ENCODE measurements at places on chromosomes 13 and 19.
A peak's percentile ranks its signal among the peaks of the same experiment; 100 is the strongest.

DNA sequence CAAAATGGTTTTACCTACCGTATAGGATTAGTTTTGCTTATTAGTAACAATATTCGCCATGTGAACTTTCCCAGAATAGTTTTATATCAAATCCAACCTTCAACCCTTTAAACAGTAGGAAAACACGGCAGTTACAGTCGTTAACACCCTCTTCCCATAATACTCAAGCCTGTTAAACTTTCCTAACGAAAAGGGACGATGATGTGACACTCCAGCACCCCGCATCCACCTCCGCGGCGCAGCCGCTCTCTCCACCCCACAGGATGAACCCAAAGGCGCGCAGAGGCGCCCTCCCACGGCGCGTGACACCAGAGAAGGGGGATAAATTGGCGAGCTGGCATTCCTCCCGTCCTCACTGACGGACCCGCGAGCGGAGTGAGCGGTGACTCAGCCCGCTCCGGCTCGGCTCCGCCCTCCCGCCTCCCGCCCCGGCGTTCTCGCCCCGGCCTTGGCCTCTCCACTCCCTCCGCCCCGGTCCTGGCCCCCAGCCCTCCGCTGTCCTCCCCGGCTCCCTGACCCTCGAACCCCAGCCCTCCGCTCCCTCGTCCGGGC is 665 bp downstream of the TUBGCP3 start:
- peak; percentile 48 for DNase-seq

GRCh38 chr19:7962644-7963268 is 19.3 kb upstream of the TIMM44 start:
- DNase-seq, result no peak

DNA sequence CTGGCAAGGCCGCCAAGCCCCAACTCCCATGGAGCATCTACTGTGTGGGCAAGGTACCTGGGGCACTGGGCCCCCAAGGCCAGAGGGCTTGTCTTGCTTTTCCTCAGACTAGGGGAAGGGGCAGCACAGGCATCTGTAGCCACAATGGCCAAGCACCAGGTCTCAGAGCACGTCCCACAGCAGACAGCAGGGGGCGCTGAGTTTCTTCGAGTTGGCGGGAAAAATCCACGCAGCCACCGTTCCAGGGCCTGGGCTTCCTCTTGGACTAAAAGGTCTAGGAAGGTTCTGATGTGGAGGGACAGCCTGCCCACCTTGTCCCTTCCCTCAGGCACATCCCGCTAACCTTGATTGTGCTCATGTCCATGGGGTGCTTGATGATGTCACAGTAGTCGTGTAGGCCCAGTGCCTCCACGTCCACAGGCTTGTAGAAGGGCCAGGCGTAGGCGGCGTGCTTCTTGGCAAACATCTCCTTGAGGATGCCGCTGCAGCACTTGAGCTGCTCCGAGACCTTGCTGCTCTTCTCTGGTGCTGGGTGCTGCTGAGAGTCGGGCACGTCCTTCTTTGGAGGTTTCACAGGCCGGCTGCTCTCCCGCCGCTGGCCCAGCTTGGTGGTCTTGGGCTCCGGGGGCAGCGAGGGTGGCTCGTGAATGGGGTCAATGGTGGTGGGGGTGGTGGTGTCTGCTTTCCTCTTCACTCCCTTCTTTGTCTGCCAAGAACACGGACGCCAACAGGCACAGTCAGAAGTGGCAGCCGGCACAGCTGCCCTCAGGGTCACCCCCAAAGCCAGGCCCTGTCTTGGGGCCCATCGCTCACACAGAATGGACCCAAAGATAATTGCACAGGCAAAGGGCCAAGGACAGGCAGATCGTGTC is 32.0 kb upstream of the EPHX3 start:
- peak; percentile 40 for DNase-seq

DNA sequence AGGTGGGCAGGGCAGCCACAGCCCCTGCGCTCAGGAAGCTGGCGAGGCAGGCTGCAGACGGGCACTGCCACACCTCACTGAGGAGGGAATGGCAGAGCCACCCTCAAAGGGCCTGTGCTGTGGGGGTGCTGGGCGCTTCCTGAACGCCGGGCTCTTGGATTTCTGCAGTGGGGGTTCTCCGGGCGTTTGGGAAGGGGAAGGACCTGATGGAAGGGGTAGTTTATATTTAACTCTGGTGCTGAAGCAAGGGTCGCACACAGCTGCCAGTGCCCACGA is 10.5 kb downstream of the GNA11 start:
- no peak for DNase-seq

DNA sequence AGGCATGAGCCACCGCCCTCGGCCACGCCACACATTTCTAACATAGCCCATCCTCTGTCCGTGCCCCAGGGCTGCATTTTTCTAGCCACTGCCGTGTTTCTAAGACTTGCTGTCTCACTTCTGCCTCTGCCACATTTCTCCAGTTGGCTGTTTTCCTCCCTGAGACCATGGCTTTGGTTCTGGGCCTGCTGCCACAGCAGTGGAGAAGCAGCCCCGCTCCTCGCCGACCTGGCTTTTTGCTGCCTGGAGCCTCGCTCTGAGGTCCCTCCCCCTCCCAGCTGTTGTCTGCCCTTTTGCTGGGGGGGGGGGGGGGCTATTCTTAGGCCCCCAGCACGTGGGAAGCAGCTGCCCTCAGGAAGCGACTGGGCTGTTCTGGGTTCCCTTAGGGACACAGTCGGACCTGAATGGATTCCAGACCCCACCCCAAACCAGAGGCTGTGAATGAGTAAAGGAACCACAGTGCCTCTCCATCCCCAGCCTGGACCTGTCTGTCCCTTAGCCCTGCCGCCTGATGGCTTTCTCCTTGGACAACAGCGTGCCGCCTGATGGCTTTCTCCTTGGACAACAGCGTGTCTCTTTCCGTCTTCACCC is 3.3 kb downstream of the GYS1 start:
- no peak for DNase-seq

DNA sequence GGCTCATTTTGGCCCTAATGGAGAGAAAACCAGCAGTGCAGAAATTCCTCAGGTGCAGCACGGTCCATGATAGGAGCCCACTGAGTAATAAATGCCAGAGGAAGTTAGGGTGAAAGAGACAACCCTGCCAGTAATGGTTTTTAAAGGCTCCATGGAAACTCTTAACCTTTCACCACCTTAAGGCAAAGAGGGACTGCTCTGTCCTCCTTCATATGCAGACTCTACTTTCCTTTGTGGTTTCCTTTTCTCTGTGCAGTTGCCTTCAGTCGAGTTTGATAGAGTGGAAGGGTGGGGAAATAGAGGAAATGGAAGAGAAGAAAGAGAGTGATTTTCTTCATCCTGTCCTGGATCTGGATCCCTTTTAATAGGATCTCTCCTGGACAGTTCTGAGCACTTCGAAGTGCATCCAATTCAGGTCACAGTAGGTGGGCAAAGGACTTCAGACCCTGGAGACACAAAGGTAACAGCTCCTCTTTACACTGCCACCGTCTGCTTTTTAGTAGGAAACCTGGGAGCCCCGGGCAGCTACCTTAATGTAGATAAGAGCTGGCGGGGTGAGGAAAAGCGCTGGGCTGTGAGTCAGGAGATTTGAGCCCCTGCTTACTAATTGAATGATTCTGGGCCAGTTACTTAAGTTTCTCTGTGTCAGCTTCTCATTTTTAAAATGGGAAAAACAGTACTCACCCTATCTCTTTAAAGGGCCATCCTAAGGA is 294.8 kb downstream of the KCNRG start:
- DNase-seq, result no peak

DNA sequence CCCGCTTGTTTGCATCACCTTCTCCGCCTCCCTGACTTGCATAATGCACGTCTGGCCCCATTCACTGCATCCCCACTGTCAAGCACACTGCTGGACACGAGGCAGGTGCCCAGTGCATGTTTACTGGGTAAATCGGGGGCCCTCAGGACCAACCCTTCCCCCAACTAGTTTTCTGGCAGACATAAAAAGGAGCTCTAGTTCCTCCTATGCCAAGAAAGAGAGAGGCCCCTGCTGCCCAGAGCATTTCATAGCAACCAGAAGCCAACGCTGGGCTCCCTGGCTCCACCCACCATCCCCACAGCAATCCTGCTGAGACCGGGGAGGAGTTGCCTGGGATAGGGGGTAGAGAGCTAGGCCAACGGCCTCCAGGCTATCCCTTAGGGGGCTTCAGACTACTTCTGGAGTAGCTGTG is 23.2 kb downstream of the ANKRD27 start:
- no peak for DNase-seq

- no peak for DNase-seq
These were observed 84.5 kb upstream of the UFM1 start for GRCh38 chr13:38265132-38265497.

DNA sequence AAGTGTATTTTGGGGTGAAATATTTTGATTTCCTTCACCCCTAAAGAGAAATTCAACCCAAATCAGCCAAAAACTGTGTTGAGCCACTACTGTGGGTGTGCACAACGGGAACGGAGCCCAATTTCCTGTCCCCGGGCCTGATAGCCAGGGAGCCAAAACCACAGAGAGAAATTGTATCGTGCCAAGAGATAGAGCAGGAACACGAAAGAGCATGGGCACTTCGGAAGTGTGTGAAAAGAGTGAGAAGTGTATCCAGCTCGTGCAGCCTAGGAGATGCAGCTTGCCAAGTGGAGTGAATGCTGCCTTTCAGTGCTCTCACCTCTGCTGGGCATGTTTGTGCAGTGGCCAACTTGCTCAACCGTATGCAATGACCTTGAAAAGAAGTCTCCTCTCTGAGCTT is 19.4 kb upstream of the PLEKHF1 start:
- no peak for DNase-seq

- DNase-seq, result no peak
These were observed 9.4 kb downstream of the PDE4C start for GRCh38 chr19:18216789-18217188.

DNA sequence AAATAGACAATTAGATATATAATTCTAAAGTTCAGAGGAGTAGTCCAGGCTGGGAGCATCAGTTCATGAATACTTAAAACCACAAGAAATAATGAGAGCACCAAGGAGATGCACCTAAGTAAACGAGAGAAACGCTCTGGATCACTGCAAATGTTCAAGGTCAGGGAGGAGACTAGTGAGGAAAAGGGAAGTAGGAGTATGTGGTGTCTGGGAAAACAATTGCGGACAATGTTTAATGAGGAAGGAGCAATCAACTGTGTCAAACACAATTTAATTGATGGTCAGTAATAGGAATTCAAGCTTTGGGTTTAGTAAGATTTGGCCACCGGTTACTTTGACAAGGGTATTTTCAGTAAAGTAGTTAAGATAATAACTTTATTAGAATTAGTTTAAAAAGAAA is 652.2 kb downstream of the DACH1 start:
- no peak for DNase-seq

- DNase-seq, result no peak
These were observed 257.0 kb downstream of the LHFPL6 start for GRCh38 chr13:39345982-39346381.

DNA sequence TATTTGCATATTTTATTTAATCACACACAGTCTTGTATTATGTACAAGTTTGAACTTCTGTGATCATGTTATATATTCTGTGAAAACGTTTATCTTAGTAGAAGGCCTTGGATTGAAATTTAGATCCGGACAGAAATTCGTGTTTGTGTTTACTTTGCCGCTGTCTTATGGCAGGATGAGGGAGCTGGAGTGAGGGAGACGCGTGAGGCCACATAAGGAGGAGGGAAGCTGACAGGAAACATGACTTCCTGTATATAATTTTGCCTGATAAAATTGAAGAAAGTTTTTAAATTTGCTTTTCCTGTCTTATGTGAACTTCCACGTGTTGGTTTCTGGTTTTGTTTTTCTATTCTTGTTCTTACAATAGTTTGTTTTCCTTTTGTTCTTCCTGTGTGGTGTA is 200.2 kb downstream of the MTUS2 start:
- DNase-seq, result no peak

- DNase-seq, result peak; percentile 9
These were observed 124.2 kb downstream of the TBC1D4 start for GRCh38 chr13:75357576-75358289.

- DNase-seq, result no peak
These were observed 12.3 kb downstream of the RBM26 start for GRCh38 chr13:79393564-79394249.

GRCh38 chr13:62388515-62388914 is 972.9 kb upstream of the PCDH20 start:
- DNase-seq, result no peak

DNA sequence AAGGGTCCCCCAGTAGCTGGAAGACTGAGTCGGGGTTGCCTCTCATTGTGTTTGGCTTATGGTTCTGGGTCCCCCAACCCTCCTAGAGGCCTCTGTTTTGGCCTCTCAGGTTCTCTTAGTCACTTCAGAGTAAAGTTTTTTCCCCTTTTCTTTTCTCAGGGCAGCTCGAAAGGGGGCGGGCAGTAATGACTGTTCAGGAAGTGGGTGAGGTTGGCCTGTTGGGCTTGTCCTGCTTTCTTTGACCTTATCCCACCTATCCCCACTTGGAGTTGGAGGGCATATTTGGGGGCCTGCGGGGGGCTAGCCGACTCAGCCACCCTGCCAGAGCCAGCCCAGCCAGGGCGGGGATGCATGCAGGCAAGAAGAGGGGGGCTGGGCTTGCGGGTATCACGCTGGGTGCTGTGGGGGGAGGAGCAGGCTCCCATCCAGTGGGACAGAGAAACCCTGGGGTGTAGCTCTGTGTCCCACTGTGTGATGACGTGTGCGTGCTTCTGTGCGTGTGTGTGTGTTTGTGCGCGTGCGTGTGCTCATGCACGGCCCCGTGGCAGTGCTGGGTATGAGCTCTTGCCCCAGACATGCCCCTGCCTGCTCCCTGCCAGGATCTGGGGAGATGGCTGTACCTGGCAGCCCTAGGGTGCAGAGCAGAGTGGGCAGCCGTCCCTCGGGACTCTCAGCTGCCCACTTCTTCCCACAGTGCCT is 1.4 kb downstream of the CIC start:
- peak; percentile 45 for DNase-seq

DNA sequence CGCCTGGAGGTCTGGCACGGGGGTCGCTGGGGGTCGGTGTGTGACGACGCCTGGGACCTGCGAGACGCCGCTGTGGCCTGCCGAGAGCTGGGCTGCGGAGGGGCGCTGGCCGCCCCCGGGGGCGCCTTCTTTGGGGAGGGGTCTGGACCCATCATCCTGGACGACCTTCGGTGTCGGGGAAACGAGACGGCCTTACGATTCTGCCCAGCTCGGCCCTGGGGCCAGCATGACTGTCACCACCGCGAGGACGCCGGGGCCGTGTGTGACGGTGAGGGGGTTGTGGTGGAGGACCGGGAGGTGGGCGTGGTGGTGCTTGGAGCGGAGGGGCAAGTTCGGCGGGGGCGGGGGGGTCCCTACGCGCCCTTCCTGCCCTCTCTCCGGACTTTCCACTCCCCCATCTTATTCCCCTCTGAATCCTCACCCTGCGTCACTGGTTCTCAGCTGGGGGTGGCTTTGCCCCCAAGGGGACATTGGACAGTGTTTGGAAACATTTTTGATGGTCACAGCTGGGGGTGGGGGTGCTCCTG is 5.5 kb downstream of the SSC5D start:
- DNase-seq, result no peak

DNA sequence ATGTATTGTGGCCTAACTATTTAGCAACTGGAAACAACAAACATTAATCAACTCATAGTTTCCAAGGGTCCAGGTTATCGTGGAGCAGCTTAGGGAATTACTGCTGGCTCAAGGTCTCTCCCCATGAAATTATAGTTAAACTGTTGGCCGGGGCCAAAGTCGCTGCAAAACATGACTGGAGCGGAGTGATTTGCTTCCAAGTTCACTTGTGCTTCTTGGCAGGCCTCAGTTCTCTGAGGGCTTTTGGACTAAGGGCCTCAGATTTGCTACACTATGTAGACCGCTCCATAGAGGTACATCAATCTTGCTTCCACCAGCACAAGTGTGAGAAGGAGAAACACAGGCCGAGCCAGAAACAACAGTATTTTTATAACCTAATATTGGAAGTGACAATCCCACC is 9.4 kb upstream of the KBTBD7 start:
- DNase-seq, result no peak

GRCh38 chr13:81302125-81302524 is 961.2 kb upstream of the SPRY2 start:
- DNase-seq, result no peak

All from activated effector memory CD4-positive, alpha-beta T cell treated with Interleukin-2 at 50 U/mL for 16 hours (primary cell).